Smooth muscle cell of bladder (primary cell): ENCODE measurements at places on chromosomes 4 and X. TPM values are rescaled to one million over a fixed set of nuclear protein-coding genes. Genes with fewer than 3 reads are reported as not detected.

TCEAL3 gene
- total RNA-seq = 19.3 and 26.2 TPM in 2 replicates

ZNF630 gene
- total RNA-seq = 1.7 and 2.1 TPM in 2 replicates

GATA1 gene
- total RNA-seq = not detected in 2 replicates

CXorf65 gene
- not detected in 2 replicates for total RNA-seq

SHOX gene
- not detected in 2 replicates for total RNA-seq

MAP9 gene
- total RNA-seq = 7.8 and 8.7 TPM in 2 replicates

BMP3 gene
- under 0.01 and 0.09 TPM in 2 replicates for total RNA-seq

ZNF595 gene
- total RNA-seq = 7.1 and 7.6 TPM in 2 replicates

PHKA1 gene
- total RNA-seq = 3.6 and 5.1 TPM in 2 replicates

SLC38A5 gene
- total RNA-seq = 23.3 and 40.4 TPM in 2 replicates

SPANXA2 gene
- total RNA-seq = 0.28 TPM in 1 of 2 replicates, not detected in the other

MAGED4 gene
- 43.0 and 45.2 TPM in 2 replicates for total RNA-seq

ETNPPL gene
- total RNA-seq = not detected in 2 replicates

SOX3 gene
- total RNA-seq = not detected in 2 replicates

APLN gene
- 0.43 and 4.3 TPM in 2 replicates for total RNA-seq
